Breast epithelium (tissue), 4 donors: ENCODE measurements at places on chromosomes 3 and 15.
A peak's percentile ranks its signal among the peaks of the same experiment; 100 is the strongest.

DNA sequence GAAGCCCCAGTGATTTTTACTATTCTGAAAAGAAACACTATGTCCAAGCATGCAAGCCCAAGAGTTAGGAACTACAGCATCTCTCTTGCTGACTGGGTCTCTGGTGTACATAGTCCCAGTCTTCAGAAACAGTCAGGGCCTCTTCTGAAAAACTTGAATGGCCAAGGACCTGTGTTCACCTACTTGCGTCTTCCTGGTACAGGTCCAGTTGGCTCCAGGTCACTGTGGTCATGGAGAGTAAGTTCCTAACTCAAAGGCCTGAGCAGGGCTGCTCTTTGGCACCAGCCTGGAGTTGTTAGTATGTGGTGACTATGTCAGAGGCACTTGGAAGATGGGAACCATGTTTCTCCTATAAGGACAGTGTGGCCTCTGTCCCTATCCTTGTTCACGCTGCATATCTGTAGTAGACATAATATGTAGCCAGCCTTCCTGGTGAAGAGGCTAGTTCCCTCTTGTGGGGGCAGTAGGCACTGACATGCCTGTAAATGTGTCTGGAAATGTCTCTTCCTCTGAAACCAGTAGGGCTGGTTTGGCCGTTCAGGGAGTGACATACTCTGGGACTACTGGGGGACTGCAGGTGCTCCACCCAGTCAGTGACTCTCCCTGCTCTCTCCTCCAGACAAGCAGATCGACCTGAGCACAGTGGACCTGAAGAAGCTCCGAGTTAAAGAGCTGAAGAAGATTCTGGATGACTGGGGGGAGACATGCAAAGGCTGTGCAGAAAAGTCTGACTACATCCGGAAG, 2.6 kb upstream of the RBM15B start:
- no peaks in the 10 kb centered on the region for H3K27me3 ChIP-seq
- DNase-seq: no peak
- H3K4me1 ChIP-seq: peaks cover 46% of the 10 kb centered on the region
- no peaks in the 10 kb centered on the region for H3K36me3 ChIP-seq
- peak overlapping the region; percentile 66 for H3K27ac ChIP-seq

GRCh38 chr15:83288381-83288801, 3.9 kb upstream of the BNC1 start:
- peaks cover 24% of the 10 kb centered on the region for H3K27me3 ChIP-seq
- H3K27ac ChIP-seq: peak overlapping the region; percentile 58
- no peaks in the 10 kb centered on the region for H3K36me3 ChIP-seq
- no peak overlapping the region for H3K4me3 ChIP-seq

- H3K4me1 ChIP-seq: no peaks in the 10 kb centered on the region
- H3K4me3 ChIP-seq: no peak overlapping the region
- DNase-seq: no peak
- H3K36me3 ChIP-seq: no peaks in the 10 kb centered on the region
Observed at GRCh38 chr15:48553559-48553958, 92.0 kb downstream of the FBN1 start.

DNA sequence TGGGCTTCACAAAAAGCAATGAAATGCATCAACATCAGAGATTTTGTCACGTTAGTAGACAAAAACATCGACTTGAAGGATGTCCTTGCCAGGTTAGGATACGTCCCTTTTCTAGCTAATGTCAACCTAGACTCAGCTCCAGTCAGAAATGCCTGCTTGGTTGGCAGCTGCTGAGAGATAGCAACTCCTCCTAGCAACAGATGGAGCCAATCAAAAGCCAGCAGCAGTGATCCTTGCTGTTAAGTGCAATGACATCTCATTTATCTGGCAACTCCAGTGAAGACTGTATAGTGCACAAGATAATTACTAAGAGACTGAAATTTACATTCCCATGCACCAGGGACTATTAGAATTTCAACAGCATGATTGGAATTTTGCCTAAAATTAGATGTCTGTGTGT, 424.1 kb downstream of the FGF12 start:
- no peak overlapping the region for H3K4me3 ChIP-seq
- no peaks in the 10 kb centered on the region for H3K27me3 ChIP-seq
- DNase-seq: no peak
- H3K4me1 ChIP-seq: no peaks in the 10 kb centered on the region

DNA sequence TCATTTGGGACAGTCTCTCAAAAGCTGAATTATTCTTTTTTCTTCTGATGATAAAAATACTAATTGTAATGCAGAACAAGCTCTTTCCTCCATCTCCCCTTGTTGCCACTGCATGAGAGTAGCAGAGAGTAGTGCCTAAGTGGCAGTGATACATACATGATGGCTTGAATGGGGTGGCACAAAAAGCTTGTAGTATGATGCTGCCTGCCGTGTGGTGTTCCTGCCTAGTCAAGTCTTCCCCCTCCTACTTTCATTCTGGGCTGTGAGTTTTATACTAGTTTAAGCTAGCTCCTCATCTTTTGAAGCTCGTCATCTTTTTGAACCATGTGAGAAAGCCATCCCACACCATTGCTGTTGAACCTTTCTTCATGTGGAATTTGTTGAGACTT, 230.5 kb downstream of the NFKBIZ start:
- H3K36me3 ChIP-seq: no peaks in the 10 kb centered on the region
- H3K27me3 ChIP-seq: no peaks in the 10 kb centered on the region
- no peaks in the 10 kb centered on the region for H3K4me1 ChIP-seq
- no peak for DNase-seq

DNA sequence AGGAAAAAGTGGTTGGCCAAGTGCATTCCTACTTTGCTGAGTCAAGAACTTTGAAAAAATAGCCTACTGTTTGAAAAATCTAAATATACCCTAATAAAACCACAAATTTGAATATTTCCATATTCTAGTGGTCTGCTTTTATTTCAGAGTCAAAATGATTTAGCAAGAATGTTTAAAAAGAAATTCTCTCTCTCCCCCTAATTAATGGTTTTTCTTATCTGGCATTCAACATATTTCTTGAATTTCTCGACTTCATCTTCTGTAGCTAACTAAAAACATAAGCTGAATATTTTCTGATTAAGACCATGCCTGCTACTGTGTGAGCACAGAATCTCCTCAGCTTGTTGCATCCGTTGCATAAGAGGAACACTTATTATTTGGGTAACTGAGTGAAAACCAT, 563.5 kb upstream of the TBL1XR1 start:
- DNase-seq: no peak
- H3K27ac ChIP-seq: no peak overlapping the region
- no peaks in the 10 kb centered on the region for H3K4me1 ChIP-seq
- no peaks in the 10 kb centered on the region for H3K27me3 ChIP-seq
- H3K4me3 ChIP-seq: no peak overlapping the region

GRCh38 chr3:129703913-129704312, 97.4 kb upstream of the PLXND1 start:
- no peaks in the 10 kb centered on the region for H3K36me3 ChIP-seq
- DNase-seq: no peak
- H3K27me3 ChIP-seq: no peaks in the 10 kb centered on the region
- no peak overlapping the region for H3K27ac ChIP-seq
- H3K4me3 ChIP-seq: no peak overlapping the region
- no peaks in the 10 kb centered on the region for H3K4me1 ChIP-seq

- DNase-seq: no peak
- no peak overlapping the region for H3K27ac ChIP-seq
- no peaks in the 10 kb centered on the region for H3K4me1 ChIP-seq
- H3K4me3 ChIP-seq: no peak overlapping the region
Observed at GRCh38 chr3:27340534-27340933, 28.6 kb downstream of the NEK10 start.

DNA sequence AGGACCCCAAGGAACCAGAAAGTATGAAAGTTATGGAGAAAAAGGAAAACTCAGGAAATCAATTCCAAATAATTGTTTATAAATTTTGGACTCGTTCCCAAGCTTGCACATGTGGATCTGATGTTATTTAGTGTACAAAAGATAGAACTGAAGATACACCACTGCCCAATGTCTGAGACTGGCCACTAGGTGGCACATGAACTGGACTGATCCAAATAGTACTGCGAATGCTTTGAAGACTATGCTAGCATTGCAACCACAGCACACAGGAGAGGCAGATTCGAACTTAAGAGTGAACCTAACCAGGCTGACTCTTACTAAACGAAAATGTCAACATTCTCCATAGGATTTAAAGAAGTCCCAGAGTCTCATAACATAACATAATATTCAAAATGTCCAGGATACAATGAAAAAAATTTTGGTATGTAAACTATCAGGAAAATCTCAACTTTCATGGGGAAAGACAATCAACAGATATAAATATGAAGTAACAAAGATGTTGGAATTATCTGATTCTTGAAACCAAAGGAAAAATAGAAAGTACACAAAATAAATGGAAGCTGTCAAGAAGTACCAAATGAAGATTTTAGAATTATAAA, 596.7 kb downstream of the FGF12 start:
- no peak overlapping the region for H3K27ac ChIP-seq
- no peak overlapping the region for H3K4me3 ChIP-seq
- H3K27me3 ChIP-seq: no peaks in the 10 kb centered on the region
- DNase-seq: peak; percentile 26
- no peaks in the 10 kb centered on the region for H3K36me3 ChIP-seq

- no peaks in the 10 kb centered on the region for H3K4me1 ChIP-seq
- H3K36me3 ChIP-seq: no peaks in the 10 kb centered on the region
- peak; percentile 67 for DNase-seq
- H3K27me3 ChIP-seq: no peaks in the 10 kb centered on the region
- peak overlapping the region; percentile 14 for H3K27ac ChIP-seq
Observed at GRCh38 chr15:39242345-39242744, 338.5 kb upstream of the THBS1 start.

DNA sequence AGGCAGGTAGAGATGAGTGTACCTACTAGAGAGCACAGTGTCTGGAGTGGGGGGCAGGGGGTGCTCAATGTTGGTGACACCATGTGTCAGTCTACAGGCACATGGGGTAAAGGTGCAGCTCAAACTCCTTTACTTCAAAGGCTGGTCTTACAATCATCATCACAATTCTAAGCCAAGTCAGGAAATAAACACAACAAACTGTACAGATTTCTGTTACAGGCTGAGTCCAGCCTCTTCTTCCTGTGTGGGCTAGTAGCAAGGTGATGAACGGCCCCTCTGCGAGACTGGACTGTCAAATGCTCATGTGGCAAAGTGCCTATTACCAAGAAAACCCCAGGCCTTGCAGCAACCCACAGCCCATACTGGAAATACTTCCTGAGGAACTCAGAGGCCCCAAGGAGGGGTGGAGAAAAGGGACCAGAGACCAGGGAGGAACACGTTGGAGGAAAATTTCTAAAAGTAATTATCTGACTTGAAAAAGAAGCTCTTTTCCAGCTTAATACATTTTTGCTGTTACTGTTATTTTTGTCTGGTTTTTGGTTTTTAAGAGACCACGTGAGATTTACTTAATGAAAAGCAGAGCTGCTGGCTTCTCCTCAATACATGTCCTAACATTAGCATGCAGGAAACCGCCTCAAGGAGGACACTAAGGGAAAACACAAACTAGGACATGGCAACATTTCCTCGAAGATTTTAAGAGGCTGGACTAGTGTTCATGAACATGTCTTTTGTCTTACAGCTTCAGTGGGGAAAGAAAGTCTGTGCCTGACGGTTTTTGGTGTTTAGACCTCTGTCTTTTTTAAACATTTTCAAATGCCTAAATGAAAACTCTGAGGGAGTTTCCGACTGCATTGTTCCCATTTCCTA, 29.5 kb downstream of the TBC1D2B start:
- DNase-seq: no peak
- H3K27ac ChIP-seq: peak overlapping the region; percentile 67
- H3K27me3 ChIP-seq: no peaks in the 10 kb centered on the region
- peaks cover 6% of the 10 kb centered on the region for H3K4me1 ChIP-seq

DNA sequence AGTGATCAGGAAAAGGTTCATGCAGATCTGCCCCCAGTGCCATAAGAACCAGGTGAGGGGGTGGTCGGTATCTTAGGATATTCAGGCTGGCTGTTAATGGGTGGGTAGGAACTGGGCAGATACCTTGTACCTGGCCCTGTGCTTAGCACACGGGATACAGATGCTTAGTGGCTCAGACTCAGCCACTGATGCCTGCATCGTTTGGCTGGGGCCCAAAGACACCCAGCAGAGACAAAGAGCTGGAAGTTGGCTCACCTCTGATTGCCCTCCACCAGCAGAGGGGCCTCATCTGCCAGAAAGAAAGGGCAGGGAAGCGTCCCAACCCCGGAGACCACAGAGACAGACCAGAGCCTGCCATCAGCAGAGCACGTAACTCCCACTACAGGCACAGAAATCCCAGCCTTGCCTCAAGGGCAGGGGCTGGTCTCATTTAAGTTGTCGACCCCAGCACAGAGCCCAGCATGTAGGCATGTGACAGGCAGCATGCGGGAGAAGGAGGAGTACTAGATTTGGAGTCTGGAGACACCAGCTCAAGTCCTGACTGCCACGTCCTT, 64.1 kb upstream of the SLC6A1 start:
- no peak overlapping the region for H3K27ac ChIP-seq
- H3K36me3 ChIP-seq: no peaks in the 10 kb centered on the region
- H3K4me3 ChIP-seq: no peak overlapping the region
- no peaks in the 10 kb centered on the region for H3K4me1 ChIP-seq
- peak; percentile 33 for DNase-seq

GRCh38 chr3:22117091-22117490, 366.1 kb upstream of the ZNF385D start:
- no peak for DNase-seq
- no peaks in the 10 kb centered on the region for H3K4me1 ChIP-seq
- H3K36me3 ChIP-seq: no peaks in the 10 kb centered on the region
- H3K27ac ChIP-seq: no peak overlapping the region

GRCh38 chr15:59148153-59148833, 43.3 kb downstream of the CCNB2 start:
- DNase-seq: no peak
- no peaks in the 10 kb centered on the region for H3K4me1 ChIP-seq
- H3K27ac ChIP-seq: no peak overlapping the region
- H3K27me3 ChIP-seq: no peaks in the 10 kb centered on the region
- H3K36me3 ChIP-seq: no peaks in the 10 kb centered on the region
- no peak overlapping the region for H3K4me3 ChIP-seq

DNA sequence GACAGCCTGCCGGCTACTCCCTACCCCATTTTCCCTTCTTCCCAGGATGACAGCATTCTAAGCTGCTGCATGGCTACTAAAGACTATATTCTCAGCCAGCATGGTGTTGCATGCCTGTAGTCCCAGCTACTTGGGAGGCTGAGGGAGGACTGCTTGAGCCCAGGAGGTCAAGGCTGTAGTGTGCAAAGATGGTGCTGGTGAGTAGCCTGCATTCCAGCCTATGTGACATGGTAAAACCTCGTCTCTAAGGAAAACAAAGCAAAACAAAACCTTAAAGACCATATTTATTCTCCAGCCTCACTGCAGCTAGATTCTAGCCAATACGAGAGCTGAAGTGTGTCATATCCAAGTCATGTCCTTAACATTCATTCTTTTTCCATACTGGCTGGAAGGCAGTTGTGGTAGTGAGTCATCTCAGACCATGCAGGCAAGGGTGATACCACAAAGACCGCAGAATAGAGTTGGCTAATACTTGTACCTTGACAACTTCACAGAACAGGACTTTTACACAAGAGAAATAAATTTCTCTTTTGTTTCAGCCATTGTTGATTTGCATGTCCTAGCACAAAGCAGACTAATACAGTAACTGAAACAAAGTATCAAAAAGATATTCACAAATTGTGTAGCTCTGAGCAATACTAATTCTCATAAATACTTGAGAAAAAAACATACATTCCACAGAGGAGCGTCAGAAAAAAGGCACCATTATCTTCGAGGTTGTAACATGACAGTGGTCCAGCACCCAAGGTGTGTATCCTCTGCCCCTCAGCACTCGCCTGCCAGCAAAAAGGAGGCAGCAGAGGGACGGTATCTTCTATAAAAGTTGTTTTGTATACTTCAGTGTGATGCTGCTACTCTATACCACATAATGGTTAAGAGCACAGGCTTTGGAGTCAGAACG, 14.8 kb downstream of the PBRM1 start:
- H3K4me1 ChIP-seq: no peaks in the 10 kb centered on the region
- H3K36me3 ChIP-seq: no peaks in the 10 kb centered on the region
- H3K27ac ChIP-seq: peak overlapping the region; percentile 81
- DNase-seq: no peak
- H3K27me3 ChIP-seq: no peaks in the 10 kb centered on the region
